Activated CD8-positive, alpha-beta T cell treated with anti-CD3 and anti-CD28 coated beads for 36 hours (primary cell): ENCODE measurements at places on chromosomes 3 and 15. TPM values are rescaled to one million over a fixed set of nuclear protein-coding genes. Genes with fewer than 3 reads are reported as not detected.

DNA sequence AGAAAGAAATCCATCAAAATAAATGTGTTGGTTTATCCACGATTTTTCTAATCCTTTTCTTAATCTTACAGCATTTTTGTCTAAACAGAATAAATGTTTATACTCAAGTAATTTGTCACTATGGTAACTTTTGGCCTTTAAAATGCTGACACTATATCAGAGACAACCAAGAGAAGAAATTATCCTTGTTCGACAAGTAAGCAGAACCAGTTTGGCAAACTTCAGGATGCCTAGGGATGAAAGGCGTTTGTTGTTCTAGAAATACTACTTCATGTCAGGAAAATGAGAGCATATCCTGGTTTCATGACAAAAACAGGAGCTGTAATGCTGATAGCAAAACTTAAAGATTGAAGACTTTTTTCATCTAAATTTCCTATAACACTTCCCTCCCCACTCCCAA, 308.0 kb upstream of the ATP11B start:
- no peak for DNase-seq

DNA sequence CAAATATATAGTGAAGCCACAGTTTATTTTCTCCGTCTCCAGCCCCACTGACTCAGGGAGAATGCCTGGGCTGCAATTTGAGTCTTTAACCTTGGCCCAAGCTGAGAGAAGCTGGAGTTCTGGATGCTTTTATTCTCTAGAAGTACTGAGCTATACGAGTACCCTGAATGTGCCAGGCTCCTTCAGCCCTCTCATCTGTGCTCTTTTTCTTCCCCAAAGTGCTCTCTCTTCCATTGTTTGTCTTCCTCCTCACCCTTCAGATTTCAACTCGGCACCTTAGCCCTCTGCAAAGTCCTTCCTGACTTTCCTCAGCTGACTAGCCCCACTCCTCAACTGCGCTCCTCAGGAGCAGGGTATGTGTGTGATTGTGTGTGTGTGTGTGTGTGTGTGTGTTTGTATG, 75.6 kb upstream of the AGBL1 start:
- DNase-seq = no peak

PDIA5 gene
- total RNA-seq = 19.0 TPM

- no peak for DNase-seq
These were observed 132.3 kb downstream of the VPS8 start for GRCh38 chr3:184944241-184944640.

AGTR1 gene
- total RNA-seq = not detected

DNA sequence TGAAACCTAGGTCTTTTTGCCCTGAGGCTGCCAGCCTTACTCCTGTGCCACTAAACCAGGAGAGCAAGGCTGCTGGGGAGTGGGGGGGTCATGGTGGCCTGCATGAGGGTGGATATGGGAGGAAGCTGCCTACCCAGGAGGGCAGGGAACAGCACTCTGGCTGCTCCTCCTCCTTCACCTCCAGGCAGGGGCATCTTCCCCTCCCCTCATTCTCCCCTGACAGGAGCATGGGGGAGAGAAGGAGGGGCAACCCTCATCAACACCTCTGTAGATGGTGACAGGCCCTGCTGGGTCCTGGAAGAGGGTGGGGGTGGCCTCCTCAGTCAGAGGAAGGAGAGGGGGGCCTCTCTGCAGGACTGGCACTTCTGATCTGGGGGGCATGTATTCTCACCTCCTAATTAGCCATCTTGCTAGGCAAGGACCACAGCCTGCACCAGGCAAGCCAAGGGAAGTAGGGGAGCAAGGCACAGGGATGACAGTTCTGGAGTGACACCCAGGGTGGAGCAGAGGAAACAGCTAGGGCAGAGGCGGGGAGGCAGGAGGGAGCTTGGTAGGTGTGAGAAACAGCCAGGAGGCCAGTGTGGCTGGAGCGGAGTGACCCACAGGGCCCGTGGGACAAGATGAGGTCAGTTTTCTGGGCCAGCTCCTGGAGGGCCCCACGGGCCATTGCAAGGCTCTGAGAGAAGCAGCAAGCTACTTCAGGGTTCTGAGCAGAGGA, 4.9 kb downstream of the CCDC33 start:
- DNase-seq = no peak

DNA sequence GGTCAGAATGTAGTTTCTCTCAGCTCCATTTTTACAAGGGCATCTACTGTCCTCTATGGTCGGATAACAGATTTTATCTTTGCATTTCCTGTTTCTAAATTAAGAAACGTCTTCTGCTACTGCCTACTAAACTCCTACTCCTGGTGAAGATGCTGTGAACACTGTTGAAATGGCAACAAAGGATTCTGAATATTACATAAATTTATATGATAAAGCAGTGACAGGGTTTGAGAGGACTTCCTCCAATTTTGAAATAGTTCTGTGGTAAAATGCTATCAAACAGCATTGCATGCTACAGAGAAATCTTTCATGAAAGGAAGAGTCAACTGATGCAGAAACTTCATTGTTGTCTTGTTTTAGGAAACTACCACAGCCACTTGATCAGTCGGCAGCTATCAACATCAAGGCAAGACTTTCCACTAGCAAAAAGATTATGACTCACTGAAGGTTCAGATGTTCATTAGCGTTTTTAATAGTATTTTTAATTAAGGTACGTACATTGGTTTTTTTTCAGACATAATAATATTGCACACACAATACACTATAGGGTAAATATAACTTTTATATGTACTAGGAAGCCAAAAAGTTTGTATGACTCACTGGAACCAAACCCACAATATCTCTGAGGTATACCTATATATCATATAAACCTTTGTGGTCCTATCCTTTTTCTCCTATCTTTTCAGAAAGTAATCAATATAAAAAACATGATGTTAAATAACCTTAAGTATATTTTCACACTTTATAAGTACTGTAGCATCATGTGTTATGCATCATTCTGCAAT, 156.1 kb downstream of the STAG1 start:
- no peak for DNase-seq

GRCh38 chr15:101359365-101359947, 64.4 kb upstream of the SNRPA1 start:
- no peak for DNase-seq

DNA sequence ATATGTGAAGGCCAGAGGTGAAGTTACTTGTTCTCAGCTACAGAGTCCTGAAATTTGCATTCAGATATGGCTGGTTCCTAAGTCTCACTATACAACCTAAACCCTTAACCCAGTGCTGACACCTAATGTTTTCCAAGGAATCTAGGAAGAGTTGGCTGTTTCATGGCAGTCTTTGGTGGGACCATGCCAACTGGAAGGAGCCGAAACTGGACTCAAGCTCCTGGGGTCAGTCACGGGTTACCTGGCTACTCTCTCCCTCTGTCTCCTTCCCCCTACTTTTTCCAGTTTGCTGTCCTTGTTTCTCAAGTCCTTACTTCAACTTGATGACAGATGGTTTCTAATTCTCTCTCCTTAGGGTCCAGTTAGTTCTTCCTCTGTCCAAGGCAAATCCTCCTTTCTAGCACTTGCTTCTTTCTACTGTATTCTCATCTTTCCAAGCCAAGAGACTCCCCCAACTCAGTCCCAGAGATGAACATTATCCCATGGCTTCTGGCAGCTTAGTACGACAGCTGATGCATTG, 88.6 kb upstream of the COL6A5 start:
- DNase-seq = no peak

CLDN1 gene
- total RNA-seq = 0.58 TPM

- DNase-seq = no peak
These were observed 45.1 kb downstream of the HMCES start for GRCh38 chr3:129323651-129324294.
